ENCODE measurements at places on chromosomes 1 and 21. TPM values are rescaled to one million over a fixed set of nuclear protein-coding genes. Genes with fewer than 3 reads are reported as not detected.

GRCh38 chr1:226735576-226735975 lies 3.5 kb downstream of the ITPKB start:
- H3K27ac ChIP-seq = peak overlapping the region; percentile 92
- peak; percentile 24 for DNase-seq
- H3K4me3 ChIP-seq = peak overlapping the region; percentile 99
- no peaks in the 10 kb centered on the region for H3K27me3 ChIP-seq
- peaks cover 9% of the 10 kb centered on the region for H3K4me1 ChIP-seq

- H3K4me1 ChIP-seq = no peaks in the 10 kb centered on the region
- no peaks in the 10 kb centered on the region for H3K27me3 ChIP-seq
- no peak for DNase-seq
Measured at GRCh38 chr21:31686272-31686915, 26.9 kb downstream of the SOD1 start.

VHLL gene
- not detected for total RNA-seq

PROK1 gene
- not detected for total RNA-seq
